NCI-H524 (cell line): ENCODE measurements at places on chromosomes 11 and 22.

DNA sequence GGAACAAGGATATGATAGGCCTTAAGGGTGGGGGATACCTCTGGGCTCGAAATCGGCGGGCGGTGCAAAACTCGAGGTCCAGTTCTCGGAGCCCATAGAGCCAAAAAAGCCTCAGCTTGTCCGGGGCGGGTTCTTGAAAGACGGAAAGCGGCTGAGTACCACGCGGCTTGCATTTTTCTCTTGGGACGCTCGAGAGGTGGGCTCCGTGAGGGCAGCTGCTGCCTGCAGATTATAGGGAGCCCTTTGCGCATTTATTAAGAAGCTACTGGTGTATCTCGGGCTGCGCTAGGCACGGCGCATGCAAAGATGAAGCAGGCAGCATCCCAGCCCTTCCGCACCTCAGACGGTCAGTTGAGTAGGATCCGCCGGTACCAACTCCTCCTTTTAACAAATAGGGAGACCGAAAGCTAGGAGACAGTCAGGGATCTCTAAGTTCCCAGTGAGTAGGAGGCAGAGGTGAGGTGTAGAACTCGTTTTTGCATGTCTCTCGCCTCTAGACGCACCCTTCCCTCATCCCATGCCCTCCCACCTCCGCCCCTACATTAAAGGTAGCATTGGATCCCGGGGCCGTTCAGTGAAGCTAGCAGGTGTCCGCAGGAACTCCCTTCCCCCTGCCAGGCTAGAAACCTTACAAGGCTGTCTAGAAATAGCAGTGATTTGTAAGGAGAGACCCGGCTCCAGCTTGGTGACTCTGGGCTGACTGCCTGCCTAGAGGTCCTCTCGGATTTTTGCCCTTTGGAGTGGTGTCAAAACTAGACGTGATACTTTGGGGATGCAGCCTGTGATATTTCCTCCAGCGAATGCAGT, 768 bp downstream of the LDHA start:
- DNase-seq = peak; percentile 12

GRCh38 chr11:110471371-110471770, 41.6 kb downstream of the FDX1 start:
- no peak for DNase-seq

DNA sequence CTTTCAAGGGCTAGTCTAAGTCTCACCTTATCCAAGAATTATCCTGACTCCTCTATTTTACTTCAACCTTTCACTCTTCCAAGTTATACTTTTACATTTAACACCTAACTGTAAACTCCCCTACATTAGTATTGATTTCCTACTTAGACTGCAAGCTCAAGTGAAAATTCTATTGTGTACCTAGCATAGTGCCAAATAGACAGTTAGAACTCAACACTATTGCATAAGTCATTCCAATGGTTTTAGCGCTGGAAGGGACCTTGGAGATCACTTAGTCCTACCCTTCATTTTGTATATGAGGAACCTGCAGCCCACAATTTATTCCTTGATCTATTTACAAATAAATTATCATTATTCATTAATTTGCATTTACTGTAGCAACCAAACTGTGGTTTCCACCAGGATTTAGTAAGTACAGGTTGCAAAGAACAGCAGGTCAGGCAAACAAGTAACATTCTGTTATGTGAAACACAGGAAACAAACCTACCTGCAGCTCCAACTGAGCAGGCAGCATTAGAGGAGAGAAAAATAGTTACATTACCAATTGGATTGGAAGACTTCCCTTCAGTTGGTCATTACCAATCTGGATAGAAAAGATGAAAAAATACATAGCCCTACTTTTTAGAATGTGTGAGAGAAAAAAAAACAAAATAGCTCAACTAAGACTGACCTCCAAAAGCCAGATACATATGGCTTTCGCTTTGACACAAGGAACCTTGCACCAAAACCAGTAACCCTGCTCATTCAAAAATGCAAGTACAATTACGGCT, 33.7 kb upstream of the NFRKB start:
- DNase-seq = no peak

DNA sequence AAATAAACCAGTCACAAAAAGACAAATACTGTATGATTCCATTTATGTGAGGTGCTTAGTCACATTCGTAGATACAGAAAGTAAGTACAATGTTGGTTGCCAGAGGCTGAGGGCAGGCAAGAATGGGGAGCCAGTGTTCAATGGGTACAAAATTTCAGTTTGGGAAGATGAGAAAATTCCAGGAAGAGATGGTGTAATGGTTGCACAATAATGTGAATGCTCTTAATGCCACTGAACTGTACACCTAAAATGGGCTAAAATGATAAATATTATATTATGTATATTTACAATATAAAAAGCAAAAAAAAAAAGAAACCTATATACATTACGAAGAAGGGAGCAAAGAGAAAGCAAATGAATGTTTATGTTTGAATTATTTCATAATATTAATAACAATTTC, 329.0 kb downstream of the C11orf87 start:
- no peak for DNase-seq

GRCh38 chr11:2442589-2442988, 1.7 kb downstream of the TRPM5 start:
- DNase-seq = no peak

GRCh38 chr22:42648368-42649245, 585 bp downstream of the CYB5R3 start:
- peak; percentile 35 for DNase-seq

DNA sequence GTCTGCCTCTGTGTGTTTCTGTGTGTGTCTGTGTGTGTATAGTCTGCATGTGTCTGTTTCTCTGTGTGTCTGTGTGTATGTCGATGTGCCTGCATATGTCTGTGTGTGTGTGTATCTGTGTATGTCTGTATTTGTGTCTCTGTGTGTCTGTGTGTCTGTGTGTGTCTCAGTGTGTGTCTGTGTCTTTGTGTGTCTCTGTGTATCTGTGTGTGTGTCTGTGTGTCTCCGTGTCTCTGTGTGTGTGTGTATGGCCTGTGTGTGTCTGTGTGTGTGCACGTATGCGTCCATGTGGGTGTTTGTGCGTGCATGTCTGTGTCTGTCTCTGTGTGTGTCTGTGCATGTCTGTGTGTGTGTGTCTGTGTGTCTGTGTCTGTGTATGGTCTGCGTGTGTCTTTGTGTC, 439 bp downstream of the SNX32 start:
- DNase-seq = no peak

DNA sequence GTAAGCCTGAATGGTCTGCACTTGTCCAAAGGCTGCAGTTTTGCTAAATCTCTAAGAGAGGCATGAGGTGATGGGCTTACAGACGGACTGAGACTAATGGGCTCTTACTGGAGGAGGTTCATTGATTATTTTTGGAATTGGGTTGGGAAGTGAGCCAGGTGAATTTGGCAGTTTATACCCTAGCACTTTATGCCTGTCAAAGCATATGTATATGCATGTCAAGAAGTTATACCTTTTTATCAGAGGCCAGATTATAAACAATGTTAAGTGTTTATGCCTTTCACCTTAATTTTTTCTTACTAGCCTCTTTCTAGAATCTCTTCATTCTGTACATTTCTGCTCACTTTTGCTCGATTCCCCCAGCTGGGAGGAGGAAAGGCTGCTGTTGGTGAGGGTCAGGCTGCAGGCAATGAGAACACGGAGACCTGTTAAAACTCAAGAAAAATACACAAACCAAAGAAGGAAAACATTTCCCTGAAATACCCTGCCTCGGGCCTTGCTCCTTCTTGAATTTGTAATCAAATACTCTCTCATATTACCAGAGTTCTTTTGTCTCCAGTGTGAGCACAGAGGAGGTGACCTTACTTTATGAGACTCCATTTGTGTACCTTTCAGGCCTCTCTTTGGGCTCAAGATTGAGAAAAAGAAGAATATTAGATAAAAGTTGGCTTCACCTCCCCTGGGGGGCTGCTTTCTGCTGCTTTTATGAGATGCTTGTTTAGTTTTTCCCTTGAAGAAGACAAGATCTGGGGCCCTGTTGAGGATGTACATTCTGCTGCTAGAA, 19.6 kb downstream of the NAT10 start:
- no peak for DNase-seq

GRCh38 chr11:15073361-15074205, at the start of gene CALCB:
TSS of gene CALCB (plus strand) at chr11:15073593. CDS start at chr11:15074719, 1,126 bp downstream.
- DNase-seq = peak; percentile 60

DNA sequence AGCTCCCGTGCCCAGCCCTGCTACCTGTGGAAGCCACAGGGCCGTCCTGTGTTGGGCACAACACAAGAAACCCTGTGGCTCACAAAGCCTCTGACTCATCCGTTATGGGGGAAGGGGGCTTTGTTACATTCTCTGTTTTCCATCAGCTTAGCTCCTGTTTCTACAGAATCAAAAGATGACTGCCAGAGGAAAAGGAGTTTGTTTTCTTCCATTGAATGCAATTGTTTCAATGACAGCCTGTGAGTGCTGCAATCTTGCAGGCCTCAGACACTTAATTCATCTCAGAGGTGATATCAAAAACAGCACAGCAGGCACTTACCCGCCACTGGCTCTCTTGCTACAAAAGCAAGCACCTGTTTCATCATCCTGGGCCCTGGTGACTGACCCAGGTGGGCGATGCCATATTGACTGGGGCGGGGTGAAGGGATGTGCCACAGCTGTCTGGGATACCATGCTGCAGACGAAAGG, 194.3 kb downstream of the OPCML start:
- DNase-seq = peak; percentile 31

GRCh38 chr22:30572840-30573593, 1.4 kb downstream of the GAL3ST1 start:
- DNase-seq = no peak

DNA sequence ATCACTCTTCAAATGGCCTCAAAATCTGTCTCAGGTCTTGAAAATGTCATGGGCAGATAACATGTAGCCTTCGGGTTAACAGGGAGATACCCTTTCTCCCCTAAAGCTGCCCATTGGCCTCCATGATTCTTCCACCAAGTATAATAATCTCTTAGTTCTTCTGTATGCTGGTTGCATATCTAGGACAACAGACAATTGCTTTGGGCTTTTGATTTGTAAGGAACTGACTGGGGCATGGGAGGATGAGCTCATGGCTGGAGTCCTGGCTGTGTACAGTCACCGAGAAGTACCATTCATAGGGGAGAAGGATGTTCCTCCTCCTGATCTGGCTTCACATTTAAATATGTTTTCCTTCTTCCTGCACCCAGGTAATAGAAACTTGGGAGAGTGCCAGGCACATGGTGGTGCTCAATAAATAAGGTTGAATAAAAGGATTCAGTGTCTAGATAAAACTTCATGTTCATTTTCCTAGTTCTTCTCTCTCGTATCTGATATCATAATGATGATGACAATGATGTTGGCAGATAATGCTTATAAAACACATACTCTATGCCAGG, 2.8 kb upstream of the AMPD3 start:
- DNase-seq = no peak

- DNase-seq = no peak
Measured at GRCh38 chr22:19174106-19175025, 4.2 kb downstream of the SLC25A1 start.

DNA sequence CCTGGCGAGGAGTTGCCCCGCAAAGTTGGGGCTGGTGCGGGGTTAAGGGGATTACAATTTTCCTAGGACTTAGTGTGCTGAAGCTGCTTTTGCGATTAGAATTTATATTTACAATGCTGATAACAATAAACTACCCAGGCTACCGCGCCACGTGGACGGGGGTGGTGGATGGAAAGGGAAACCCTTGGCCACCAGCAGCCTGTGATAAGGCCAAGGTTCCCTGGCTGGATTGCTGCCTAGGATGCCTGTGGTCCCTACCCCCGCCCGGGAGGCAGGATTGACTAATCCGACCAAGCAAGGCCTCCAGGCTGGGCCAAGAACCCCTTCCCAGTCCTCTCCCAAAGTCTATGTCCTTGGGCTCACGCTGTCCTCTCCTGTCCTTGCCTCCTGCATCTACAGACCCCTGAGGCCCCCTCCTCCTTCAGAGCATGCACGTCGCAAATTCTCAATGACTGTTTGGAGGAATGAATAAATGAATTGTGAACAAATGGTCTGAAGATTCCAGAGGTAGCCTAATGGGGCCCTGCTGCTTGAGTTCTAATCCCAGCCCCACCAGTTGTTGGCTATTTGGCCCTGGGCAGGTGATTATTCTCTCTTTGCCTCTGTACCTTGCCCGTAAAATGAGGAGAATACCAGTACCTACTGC, 7.6 kb upstream of the CHKA start:
- DNase-seq = no peak

- DNase-seq = no peak
Measured at GRCh38 chr11:77884186-77884828, 63.4 kb downstream of the AAMDC start.

- DNase-seq = no peak
Measured at GRCh38 chr22:33787645-33788456, 132.4 kb downstream of the LARGE1 start.

DNA sequence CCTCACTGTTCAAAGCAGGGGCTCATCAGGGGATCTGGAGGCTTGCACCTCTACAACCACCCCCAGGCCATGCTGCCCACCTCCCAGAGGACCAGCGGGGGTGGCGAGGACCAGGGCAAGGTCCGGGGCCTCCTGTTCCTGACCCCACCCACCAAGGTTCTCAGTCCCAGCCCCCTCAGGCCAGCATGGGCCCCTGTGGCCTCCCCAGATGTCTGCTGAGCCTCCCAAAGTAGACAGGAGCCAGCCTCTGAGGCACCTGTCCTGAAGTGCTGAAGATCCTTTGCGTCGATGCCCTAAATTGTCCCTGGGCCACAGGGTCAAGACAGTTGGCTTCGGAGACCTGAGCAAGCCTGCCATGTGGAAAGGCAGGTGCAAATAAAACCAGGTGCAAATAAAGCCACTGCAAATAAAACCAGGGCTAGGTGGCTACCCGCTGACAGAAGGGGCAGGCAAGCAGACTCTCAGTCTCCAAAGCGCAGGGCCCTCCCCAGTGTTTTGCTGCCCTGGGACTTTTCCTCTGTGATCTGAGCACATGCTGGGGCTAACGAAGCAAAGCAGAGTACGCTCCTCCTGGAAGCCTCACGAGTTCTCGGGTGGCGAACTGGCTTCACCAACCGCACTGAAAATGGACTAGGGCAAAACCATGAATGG, 22.4 kb upstream of the ARFGAP3 start:
- no peak for DNase-seq

- DNase-seq = peak; percentile 66
Measured at GRCh38 chr11:19864141-19865140, 151.8 kb downstream of the NAV2 start.

- DNase-seq = no peak
Measured at GRCh38 chr11:106496677-106497076, 419.2 kb downstream of the AASDHPPT start.

GRCh38 chr11:122676638-122677037, 21.1 kb downstream of the UBASH3B start:
- DNase-seq = no peak

DNA sequence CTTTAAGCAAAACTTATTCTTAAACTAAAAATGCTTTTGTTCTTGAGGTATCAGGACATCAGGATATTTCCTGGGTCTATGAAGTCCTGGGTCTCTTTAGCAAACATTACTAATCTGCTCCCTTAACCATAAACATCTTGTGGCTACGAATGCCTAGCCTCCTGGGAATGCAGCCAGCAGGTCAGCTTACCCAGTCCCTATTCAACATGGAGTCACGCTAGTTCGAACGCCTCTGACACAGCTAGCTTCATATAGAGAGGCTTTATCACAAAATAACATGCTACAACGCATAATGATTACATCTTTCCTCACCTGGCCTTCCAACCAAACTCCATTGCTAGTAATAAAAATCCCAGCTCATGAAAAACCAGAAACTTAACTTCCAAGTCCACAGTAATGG, 17.5 kb upstream of the FIBIN start:
- DNase-seq = no peak

- DNase-seq = no peak
Measured at GRCh38 chr11:60396382-60396781, at the start of gene MS4A14. TSS of gene MS4A14 (plus strand) at chr11:60396459. CDS start at chr11:60396579, 120 bp downstream.
